HFFc6 (cell line): ENCODE measurements at places on chromosomes 13 and 19. TPM values are rescaled to one million over a fixed set of nuclear protein-coding genes. Genes with fewer than 3 reads are reported as not detected.

Gene RDH8
- not detected in 3 replicates for total RNA-seq

Gene ITGBL1
- 89.0 to 103 TPM (median 100 TPM) in 3 replicates for total RNA-seq

Gene REEP6
- total RNA-seq = 2.1 to 4.0 TPM (median 3.5 TPM) in 3 replicates

Gene NOSIP
- total RNA-seq = 66.0 to 78.3 TPM (median 71.9 TPM) in 3 replicates

Gene PLPP2
- total RNA-seq = 4.2 to 15.3 TPM (median 14.4 TPM) in 3 replicates

Gene FARP1
- 138 to 181 TPM (median 144 TPM) in 3 replicates for total RNA-seq

GRCh38 chr19:17577457-17578097 is 22.1 kb downstream of the COLGALT1 start:
- H3K27ac ChIP-seq = no peak overlapping the region
- H3K4me1 ChIP-seq = 0 out of 2 replicates have a peak, but pooled peaks cover 4% of the 10 kb centered on the region
- H3K4me3 ChIP-seq = no peak overlapping the region
- H3K27me3 ChIP-seq = peaks cover 2% of the 10 kb centered on the region; the same call in 1 of the 2 replicates

- no peaks in the 10 kb centered on the region for H3K36me3 ChIP-seq
- DNase-seq = no peak
- no peaks in the 10 kb centered on the region for H3K4me1 ChIP-seq
- peaks cover 40% of the 10 kb centered on the region for H3K27me3 ChIP-seq
Measured at GRCh38 chr19:41784312-41784711, 12.1 kb upstream of the CEACAM3 start.

DNA sequence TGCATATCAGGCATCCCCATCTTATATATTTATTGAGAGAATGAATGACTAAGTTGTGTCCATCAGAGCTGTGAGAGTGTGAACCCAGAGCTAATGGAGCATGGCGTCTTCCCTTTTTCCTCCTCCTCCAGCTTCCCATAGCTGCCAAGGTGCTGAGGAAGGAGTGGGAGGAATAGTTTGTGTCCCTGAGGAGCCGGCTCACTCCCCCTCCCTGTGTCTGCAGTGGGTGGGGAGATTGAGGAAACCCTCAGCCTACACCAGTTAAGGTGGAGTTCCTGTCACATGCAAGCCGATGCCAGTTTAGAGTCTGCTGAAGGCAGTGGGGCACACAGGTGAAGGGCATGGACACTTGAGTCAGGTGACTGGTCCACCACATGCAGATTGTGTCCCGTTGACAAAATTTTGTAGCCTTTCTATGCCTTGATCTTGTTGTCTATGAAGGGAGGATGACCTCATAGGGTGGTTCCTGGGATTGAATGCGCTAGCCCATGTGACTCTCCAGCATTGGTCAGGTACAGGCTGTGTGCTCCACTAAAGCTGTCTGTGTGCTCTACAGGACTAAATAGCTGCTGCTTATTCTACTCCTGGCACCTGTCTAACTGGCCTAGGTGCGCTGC is 47.6 kb upstream of the GPI start:
- H3K4me3 ChIP-seq = no peak overlapping the region
- H3K27me3 ChIP-seq = no peaks in the 10 kb centered on the region
- H3K4me1 ChIP-seq = peaks cover 67% of the 10 kb centered on the region
- DNase-seq = no peak
- H3K36me3 ChIP-seq = peaks cover 20% of the 10 kb centered on the region
- peak overlapping the region; percentile 35 for H3K27ac ChIP-seq

DNA sequence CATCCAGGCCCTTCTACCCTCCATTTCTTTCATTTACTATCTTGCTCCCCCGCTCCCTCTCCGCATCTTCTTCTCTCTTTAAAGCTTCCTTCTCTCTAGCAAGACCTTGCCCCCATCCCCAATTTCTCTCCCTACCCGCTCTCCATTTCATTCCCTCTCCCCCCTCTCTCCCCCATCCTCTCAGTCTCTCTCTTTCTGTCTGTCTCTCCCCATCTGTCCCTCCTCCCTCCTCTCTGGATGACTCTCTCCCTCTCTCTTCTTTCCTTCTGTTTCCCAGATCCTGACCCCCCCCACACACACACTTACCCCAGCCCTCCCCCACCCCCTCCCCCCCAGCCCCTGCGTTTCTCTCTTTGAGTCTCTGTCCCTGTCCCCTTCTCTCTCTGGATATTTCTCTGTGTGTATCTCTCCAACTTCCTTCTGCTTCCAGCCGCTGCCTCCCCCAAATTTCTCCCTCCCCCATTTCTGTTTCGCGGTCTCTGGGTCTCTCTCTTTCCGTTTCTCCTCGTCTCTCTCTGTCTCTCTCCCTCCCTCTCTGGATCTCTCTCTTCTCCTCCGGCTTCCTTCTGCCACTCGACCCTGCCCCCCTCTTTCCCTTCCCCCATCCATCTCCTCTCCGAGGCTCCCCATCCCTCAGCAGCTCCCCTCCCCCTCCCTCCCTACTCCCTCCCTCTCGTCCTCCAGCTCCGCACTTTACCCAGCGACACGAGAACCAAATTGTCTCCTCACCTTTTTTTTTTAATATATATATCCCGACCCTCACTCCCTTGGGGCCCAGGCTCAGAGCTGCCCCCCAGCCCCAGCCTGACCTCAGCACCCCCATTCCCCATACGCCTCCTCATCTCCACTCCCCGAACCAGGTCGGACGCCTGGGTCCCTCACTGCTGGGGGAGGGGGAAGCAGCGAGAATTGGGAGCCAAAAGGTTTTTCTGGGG is 3.6 kb upstream of the CACNG8 start:
- H3K4me3 ChIP-seq = no peak overlapping the region
- H3K4me1 ChIP-seq = peaks cover 14% of the 10 kb centered on the region
- no peak for DNase-seq

DNA sequence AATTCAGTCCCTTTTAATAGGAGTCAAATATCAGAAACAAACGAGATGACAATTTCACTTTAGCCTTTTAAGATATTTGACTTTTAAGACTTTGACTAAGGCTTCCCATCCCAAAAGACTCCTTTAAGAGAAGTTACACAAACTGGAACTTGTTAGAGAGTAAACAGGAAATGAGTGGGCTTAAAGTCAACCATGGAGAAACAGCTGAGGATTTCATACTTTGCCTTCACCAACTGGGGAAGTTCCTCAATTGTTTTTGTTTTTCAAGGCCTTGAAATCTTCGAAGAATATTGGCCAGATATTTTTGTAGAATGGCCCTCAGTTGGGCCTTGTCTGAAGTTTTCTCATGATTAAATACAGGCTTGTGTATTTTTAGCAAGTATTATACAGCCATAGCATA is 227.3 kb downstream of the POU4F1 start:
- no peaks in the 10 kb centered on the region for H3K27me3 ChIP-seq
- H3K36me3 ChIP-seq = no peaks in the 10 kb centered on the region
- no peaks in the 10 kb centered on the region for H3K4me1 ChIP-seq
- H3K4me3 ChIP-seq = no peak overlapping the region
- no peak overlapping the region for H3K27ac ChIP-seq
- DNase-seq = no peak

DNA sequence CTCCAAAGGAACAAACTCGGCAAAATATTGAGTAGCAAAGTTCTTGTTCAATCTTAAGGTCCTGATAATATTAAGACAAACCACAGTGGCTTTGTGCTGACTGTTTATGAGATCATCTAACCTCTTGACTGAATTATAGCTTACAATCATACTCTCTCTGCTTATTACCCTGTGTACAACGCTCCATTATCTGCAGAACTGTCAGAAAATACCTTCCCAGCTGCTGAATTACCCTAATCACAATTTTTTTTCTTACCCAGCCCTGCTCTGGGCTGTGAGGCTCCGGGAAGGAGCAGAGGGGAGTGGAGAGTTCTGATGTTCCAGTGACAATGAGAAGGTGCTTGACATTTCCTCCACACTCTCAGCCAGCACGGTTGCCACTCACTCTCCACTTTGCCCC is 64.8 kb downstream of the DCT start:
- H3K27me3 ChIP-seq = peaks cover 3% of the 10 kb centered on the region
- H3K4me3 ChIP-seq = no peak overlapping the region
- no peak overlapping the region for H3K27ac ChIP-seq
- H3K36me3 ChIP-seq = no peaks in the 10 kb centered on the region
- peaks cover 13% of the 10 kb centered on the region for H3K4me1 ChIP-seq
- no peak for DNase-seq

- H3K27ac ChIP-seq = peak overlapping the region; percentile 80
- peak overlapping the region; percentile 89 for H3K4me3 ChIP-seq
- H3K27me3 ChIP-seq = no peaks in the 10 kb centered on the region
- no peak for DNase-seq
- no peaks in the 10 kb centered on the region for H3K36me3 ChIP-seq
Measured at GRCh38 chr13:77329911-77330584, 3.2 kb upstream of the MYCBP2 start.

DNA sequence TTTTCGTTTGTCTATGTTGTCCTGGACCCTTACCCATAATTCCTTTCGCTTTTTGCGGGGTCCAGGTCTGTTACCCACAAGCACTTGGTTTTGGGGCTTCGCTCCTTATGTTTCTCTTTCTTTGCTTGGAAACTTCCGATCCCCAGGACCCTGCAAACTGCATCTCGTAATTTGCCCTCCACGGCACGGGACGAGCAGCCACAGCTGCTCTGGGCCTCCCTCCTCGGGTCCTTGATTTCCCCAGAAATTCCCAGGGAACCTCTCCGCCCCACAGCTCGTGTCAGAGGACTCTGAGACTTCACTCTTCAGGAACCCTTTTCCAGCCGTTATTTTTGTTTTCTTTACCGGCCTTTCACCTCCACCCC is 599 bp downstream of the SNRNP70 start:
- H3K4me3 ChIP-seq = peak overlapping the region; percentile 96
- H3K36me3 ChIP-seq = peaks cover 26% of the 10 kb centered on the region
- peak overlapping the region; percentile 94 for H3K27ac ChIP-seq
- DNase-seq = no peak
- H3K4me1 ChIP-seq = peaks cover 29% of the 10 kb centered on the region

DNA sequence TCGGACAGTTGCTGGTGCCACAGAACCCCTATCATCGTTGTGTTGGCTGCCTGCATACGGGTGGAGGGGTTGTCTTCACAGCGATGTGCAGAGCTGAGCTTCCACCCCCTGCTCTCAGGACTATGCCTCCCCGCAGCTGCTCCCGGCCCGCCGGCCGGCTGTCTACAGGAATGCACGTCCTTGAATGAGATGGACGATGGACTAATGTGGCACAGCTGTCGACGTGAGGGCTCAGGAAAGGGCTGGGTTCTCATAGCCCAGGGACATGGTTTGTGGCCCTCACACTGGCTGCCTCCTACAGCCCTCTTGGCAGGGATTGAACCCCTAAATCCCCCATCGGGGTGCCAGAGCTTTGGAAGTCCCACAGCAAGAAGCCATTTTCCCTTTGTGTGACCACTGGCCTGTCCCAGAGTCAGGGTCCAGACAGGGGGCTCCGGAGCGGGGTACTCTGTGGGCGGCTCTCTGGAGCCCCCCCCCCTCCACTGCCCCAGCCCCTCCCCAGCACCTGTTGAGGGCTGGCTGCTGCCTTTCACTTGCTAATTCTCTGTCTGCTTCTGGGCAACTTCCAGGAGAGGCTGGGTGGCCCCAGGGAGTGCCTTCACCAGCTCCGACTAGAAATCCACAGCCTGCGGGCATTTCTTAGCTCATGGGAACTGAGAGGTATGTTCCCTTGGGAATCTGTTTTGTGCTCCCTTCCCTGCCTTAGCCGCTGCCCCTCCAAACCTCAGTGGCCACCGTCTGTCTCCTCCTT is 40.2 kb downstream of the TSSK6 start:
- no peaks in the 10 kb centered on the region; the same call in 1 of the 2 replicates for H3K27me3 ChIP-seq
- H3K4me1 ChIP-seq = peaks cover 24% of the 10 kb centered on the region
- DNase-seq = no peak

- no peak for DNase-seq
- H3K36me3 ChIP-seq = no peaks in the 10 kb centered on the region
- no peak overlapping the region; the same call in 1 of the 2 replicates for H3K4me3 ChIP-seq
Measured at GRCh38 chr19:38250821-38251563, 5.2 kb downstream of the PPP1R14A start.

DNA sequence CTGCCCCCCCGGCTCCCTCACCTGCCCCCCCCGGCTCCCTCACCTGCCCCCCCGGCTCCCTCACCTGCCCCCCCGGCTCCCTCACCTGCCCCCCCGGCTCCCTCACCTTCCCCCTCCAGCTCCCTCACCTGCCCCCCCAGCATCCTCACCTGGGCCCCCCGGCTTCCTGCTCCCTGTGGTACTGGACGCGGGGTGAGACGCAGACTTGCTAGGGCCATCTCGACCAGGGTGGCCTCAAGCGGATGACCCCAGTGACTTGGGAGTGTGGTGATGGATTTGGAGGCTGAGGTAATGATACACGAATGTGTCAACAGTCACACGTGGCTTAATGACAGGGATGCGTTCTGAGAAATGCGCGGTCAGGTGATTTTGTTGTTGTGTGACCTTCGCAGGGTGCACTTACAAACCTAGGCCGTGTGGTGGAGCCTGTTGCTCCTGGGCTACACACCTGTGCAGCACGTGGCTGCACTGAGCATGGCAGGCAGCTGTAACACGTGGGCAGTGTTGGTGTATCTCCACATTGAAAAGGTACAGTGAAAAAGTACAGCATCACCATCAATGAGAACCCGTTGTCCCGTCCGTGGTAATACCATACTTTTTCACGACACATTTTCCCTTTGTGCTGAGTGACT is 197.8 kb downstream of the TEX29 start:
- no peak for DNase-seq
- H3K27ac ChIP-seq = no peak overlapping the region
- H3K27me3 ChIP-seq = peaks cover 2% of the 10 kb centered on the region; the same call in 1 of the 2 replicates
- no peaks in the 10 kb centered on the region for H3K4me1 ChIP-seq
- no peak overlapping the region for H3K4me3 ChIP-seq

- H3K27ac ChIP-seq = no peak overlapping the region
- peaks cover 11% of the 10 kb centered on the region for H3K27me3 ChIP-seq
- no peak for DNase-seq
- peaks cover 19% of the 10 kb centered on the region for H3K4me1 ChIP-seq
- no peaks in the 10 kb centered on the region for H3K36me3 ChIP-seq
- no peak overlapping the region for H3K4me3 ChIP-seq
Measured at GRCh38 chr19:6797646-6798045, 25.1 kb downstream of the VAV1 start.

GRCh38 chr13:97279913-97280312 is 57.8 kb downstream of the MBNL2 start:
- H3K4me3 ChIP-seq = peak overlapping the region; percentile 70
- H3K27ac ChIP-seq = peak overlapping the region; percentile 87
- DNase-seq = peak; percentile 75
- H3K36me3 ChIP-seq = peaks cover 41% of the 10 kb centered on the region
- peaks cover 97% of the 10 kb centered on the region for H3K4me1 ChIP-seq
- H3K27me3 ChIP-seq = peaks cover 5% of the 10 kb centered on the region

GRCh38 chr19:29741776-29742175 is 26.7 kb upstream of the C19orf12 start:
- no peak for DNase-seq
- H3K4me3 ChIP-seq = no peak overlapping the region
- H3K36me3 ChIP-seq = no peaks in the 10 kb centered on the region
- peaks cover 22% of the 10 kb centered on the region for H3K27me3 ChIP-seq
- H3K27ac ChIP-seq = no peak overlapping the region
